ENCODE measurements at places on chromosomes 1 and 21.

DNA sequence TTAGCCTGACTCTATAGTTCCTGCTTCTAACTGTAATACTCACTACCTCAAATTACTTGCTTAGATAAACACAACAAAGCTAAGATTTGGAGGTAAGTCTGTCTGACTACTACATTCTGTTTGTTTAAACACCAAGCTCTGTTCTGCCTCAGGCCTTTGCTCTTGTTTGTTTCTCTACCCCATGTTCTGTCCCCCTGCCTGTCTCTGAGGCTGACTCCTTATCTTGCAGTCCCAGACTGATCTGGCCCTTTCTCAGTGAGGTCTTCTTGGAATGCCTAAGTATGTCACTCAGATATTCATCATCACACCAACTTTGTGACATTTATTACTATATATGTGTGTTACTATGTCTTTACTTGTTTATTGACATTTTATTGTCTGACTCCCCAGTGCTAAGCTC, 425.5 kb downstream of the LMO4 start:
- no peak for DNase-seq

DNA sequence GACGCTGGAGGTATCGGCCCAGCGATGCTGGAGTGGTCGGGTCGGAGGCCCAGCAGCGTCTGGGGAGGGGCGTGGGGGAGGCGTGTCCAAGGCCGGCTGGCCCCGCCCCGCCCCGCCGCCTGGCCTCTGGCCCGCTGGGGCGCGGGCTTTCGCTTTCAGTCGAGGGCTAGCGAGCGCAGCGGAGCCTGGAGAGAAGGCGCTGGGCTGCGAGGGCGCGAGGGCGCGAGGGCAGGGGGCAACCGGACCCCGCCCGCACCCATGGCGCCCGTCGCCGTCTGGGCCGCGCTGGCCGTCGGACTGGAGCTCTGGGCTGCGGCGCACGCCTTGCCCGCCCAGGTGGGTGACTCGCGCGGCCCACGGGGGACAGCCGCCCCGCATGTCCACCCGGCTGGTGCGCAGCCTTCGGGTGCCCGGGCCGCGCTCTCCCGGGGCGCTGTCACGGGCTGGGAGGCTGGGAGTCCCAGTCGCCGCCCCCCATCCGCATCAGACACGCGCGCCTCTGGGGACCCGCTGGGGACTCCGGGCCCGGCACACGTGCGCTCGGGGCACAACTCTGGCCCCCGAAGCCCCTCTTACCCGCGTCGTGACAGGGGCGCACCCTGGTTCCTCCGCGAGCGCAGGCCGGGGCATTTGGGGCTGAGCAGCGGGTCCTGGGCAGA, at the start of gene TNFRSF1B:
TSS of gene TNFRSF1B (plus strand) at position 158 of the 659 bp plus-strand sequence. CDS start at position 259, 101 bp downstream.
- no peak for DNase-seq

DNA sequence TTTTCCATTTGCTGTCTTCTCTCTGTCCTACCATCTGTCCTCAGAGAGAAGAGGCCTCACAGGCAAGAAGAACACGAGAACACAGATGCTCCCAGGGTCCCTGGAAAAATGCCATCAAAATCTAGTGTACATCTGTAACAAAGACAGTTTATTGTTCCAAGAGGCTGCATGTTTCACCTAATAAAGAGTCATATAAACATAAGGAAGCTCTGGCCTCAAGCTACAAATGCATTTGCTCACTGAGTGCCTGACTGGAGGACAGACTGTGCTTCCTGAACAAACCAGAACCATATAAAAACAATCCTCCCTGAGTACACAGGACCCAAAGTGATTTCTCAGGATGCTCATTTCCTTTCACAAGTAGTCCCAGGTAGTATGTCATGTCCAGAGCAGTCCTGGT, 76.3 kb upstream of the SLC44A3 start:
- DNase-seq = no peak

DNA sequence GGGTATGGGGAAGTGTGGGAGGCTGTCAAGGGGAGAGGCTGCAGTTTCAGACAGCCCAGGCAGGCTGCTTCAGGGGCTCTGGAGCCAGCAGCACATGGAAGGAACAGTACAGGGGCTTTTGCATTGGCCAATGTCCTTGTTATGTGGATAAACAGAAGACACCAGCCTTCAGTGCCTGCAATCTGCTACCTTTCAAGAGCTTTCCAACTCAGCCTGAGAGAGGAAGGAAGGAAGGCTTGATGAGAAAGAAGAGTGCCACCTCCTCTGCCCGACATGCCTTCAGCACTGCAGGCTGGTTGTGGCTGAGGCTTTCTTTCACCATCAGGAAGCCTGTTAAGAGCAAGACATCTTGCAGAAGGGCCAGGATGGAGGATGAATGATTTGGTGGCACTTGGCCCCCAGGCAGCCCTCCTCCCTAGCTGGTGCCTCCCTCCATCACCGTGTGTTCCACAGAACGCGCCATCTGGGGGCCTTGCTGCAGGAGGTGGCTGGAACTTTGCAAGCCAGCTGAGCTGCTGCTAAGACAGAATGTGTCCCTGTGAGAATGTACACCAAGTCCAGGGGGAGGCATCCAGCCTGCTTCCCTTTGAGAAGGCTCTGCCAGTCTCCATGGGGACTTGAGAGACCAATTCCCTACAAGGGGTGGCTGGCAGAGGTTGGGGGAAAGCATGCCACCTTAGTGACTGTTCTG, 372.4 kb upstream of the PROX1 start:
- no peak for DNase-seq

DNA sequence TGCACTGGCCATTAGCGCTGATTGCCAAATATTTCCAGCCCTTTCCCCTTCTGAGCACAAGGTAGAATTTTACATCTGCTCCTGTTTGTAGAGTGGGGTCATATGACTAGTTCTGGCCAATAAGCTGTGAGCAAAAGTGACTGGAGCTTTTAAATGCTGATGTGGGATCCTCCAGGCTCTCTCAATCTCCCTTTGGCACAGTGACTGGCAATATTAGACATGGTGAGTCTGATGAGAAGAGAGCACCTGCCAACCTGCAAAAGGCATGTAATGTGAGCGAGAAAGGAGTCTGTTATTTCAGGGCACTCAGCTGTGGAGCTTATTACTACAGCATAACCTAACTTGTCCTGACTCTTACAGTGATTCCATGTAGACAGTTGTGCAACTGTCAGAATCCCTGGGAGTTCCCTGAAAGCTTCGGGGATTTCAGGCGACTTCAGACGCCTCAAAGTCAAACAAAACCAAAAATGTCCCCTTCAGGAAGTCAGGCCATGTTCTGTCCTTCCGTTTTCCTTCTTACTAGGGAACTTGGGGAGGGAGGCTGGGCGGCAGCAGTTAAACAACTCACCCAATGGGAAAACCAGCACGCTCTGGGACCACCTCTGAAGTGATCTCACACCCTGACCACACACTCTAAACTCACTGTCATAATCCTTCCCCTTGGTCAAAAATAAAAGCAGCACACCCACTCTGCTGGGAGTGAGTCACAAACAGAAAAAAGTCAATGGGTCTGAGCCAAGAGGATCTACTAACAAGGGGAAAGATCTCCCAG, 3.6 kb upstream of the RASSF5 start:
- DNase-seq = no peak

DNA sequence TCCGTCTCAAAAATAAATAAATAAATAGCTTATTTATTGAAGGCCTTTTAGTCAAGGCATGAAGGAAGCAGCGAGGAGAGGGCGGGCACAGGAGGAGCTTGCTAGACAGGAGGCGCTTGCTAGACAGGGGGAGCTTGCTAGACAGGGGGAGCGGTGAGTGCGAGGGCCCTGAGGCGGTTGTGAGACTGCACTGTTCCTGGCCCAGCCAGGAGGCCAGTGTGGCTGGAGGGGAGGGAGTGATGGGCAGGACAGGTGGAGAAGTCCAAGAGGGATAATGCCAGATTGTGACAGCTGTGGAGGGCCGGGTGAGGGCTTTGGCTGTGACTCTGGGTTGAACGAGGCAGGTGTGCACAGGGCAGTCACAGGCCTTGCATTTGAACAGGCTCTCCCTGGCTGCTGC, 18.2 kb downstream of the KIF17 start:
- no peak for DNase-seq

- DNase-seq = no peak
Observed at GRCh38 chr1:47937586-47938254, 59.5 kb downstream of the TRABD2B start.

GRCh38 chr1:33236498-33236897, 19.8 kb upstream of the ZNF362 start:
- no peak for DNase-seq

- no peak for DNase-seq
Observed at GRCh38 chr1:24735509-24736375, 9.5 kb upstream of the CLIC4 start.

DNA sequence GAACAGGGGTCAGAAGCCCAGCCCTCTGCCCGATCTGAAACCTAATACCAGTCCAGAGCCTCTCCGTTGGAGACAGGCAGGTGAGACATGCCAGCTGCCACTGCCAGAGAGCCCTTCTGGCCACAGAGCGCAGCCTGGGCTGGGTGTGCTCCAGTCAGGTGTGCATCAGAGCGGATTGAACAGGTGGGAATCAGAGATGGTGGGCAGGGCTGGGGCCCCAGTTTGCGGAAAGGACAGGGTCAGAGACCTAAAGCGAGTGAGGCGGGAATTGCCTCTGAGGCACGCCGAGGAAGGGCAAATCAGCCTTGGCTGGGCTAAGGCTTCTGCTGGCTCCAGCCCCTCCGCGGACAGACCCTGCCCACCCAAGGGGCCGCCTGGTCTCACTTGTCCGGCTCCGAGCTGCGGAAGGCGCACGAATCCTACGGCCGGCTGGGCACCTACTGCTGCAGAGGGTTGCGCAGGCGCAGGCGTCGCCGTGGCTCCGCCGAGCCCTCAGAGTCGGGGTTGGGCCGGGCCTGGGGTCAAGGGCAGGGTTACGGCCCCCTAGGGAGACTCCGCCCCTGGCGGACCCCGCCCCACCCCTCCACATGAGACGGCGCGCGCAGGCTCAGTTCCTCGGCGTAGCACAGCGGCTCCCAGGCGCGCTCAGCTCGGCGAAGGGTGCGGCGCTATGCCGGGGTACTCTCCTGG, 10.3 kb downstream of the CPLANE2 start:
- no peak for DNase-seq

GRCh38 chr1:39509360-39510009, 18.0 kb downstream of the BMP8A start:
- DNase-seq = no peak

- no peak for DNase-seq
Observed at GRCh38 chr1:119829625-119830024, 18.4 kb upstream of the REG4 start.

- DNase-seq = peak; percentile 72
Observed at GRCh38 chr1:235093696-235094592, 34.7 kb downstream of the TOMM20 start.

DNA sequence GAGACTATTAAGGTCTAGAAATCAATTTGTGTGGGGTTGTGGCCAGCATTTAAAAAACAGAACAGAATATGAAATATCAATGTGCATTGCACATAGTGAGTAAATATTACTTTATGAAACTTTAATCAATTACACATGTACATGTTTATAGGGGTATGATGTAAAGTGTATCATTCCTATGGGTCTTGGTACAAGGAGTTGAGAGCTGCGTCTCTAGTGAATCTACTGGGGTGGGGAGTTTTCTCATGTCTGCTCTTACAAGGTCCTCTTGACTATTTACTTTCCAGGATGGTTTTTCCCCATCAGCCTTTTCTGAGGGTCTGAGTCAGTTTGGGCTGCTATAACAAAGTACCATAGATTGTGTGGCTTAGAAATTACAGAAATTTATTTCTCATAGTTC, 75.8 kb downstream of the BACH1 start:
- no peak for DNase-seq

- no peak for DNase-seq
Observed at GRCh38 chr1:201430776-201431175, 9.2 kb upstream of the TNNI1 start.

DNA sequence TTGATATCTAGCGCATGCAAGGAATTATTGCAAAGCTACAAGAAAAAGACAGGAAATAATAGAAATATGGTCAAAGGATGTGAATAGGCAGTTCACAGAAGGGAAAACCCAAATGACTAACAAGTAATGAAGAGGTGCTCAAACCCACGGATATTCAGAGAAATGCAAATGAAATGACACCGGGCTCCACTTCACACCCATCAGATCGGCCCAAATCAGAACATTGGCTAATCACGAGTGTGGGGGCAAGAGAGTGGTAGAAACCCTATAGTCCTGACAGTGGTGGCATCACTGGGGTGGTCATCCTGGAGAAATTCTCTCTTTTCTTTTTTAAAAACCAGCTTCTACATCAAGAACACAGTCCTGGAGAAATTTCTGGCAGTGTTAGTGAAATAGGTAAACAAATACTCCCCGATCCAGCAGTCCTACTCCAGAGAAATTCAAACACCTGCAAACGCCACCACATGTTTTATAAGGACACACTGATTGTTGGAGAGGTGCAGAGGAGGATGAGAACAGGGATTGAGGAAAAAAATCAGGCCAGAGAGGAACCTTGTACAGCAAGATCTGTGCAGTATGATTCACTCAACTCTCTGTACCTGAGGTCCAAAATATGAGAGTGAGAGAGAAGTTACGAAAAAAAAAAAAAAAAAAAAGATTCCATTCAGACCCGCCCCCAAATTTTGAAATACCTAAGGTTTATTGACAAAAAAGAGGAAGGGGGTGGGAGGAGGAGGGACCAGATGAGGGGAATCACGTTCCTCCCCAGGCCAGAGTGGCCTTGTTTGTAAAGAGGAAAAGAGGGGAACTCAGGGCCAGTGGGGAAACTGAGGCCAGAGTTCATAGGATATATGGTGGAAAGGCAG, 9.2 kb upstream of the TNFRSF1B start:
- no peak for DNase-seq

All from Jurkat, Clone E6-1 (cell line).